ENCODE measurements at places on chromosomes 4 and X. TPM values are rescaled to one million over a fixed set of nuclear protein-coding genes. Genes with fewer than 3 reads are reported as not detected.

SUPT20HL2 gene
- not detected for total RNA-seq

MCF2 gene
- total RNA-seq = not detected

DNA sequence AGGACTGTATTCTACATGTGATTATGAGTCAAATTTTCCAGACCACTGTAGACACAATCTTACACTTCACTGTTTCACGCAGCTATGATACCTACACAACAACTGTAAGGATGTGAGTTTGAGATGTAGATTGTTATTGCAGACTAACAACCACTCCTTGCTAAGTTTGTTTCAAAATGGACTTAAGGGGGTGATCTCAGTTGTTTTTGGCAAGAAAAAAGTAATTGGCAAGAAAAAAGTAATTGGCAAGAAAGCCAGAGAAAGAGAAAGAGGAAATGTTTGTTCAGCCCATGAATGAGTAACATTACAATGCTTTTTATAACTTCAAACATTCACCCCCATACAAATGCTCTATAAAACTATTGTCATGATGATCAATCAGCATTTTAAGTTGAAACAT lies 466.4 kb downstream of the DMD start:
- no peak for DNase-seq

DNA sequence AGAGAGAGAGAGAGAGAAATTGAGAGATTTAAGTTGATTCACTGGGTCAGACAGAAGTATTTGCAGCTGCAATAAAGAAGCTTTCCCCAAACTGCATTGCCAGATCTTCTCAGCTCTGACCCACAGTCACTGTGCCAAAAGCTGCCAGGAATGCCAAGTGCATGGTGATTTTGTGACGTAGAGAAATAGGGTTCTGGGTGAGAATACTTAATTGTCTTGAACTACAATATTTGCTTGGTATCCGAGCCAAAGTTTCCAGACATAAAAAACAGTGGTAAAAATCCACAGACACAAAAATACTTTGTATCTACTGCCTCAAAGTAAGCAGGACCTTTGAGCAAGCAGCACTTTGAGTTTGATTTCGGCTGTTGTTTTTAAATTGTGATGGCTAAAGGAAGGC lies 331.1 kb downstream of the GRID2 start:
- no peak for DNase-seq

DNA sequence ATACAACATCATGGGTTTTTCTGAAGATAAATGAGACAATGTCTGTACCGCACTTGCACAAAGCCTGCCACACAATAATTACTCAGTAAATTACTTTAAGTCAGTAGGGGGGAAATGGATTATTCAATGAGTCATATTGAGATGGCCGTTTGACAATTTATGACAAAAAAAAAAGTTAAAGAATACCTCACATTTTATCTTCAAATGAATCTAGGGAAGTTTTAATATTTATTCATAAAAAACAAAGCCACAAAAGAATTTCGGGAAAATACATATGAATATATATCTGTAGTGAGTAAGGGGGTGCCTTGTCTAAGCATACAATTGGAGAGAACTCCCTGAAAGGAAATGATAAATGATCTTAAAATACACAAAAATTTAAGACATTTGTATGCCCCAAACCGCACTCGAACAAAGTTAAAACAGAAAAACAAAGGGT lies 197.0 kb upstream of the SLC7A11 start:
- DNase-seq = no peak
